ENCODE measurements at places on chromosomes 4 and X. TPM values are rescaled to one million over a fixed set of nuclear protein-coding genes. Genes with fewer than 3 reads are reported as not detected.

The KCNE5 gene
- 0.28 TPM for total RNA-seq

The STBD1 gene
- 2.2 TPM for total RNA-seq

DNA sequence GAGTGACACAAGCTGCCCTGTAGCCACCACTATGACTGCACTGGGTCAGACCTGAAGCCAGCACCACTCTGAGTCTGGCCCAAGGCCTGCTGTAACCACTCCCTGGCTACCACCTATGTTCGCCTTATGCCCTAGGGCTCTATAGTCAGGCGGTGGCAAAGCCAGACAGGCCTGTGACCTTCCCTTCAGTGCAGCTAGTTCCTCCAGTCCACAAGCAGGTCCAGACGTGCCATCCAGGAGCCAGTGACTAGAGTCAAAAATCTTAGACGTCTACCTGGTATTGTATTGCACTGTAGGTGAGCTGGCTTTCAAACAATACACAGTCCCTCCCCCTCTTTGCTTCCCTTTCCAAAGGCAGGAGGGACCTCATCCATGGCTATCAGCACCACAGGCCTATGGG lies 54.0 kb upstream of the RNF128 start:
- H3K4me1 ChIP-seq: no peaks in the 10 kb centered on the region
- no peak for DNase-seq
- H3K4me3 ChIP-seq: no peak overlapping the region
- H3K27ac ChIP-seq: no peak overlapping the region
- no peaks in the 10 kb centered on the region for H3K36me3 ChIP-seq
- peaks cover 4% of the 10 kb centered on the region for H3K27me3 ChIP-seq

DNA sequence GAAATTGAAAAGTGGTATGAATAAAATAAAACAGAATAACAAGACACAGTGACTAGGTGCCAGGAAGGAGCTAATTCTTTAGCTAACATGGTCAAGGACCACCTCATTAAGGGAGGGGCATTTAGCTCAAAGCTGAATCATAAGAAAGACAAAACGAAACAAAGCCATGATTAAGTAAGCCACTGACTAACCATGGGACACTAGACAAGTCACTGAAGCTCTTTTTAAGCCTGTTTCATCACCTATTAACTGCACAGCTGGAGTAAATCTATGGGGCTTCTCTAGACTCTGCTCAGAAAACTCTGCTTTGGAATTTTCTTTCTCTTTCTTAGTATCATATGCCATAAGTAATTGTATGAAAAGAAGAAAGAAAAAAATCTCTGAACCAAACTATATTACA lies 49.8 kb upstream of the C1QTNF7 start:
- H3K27ac ChIP-seq: no peak overlapping the region
- no peak overlapping the region for H3K4me3 ChIP-seq
- DNase-seq: peak; percentile 38
- peaks cover 7% of the 10 kb centered on the region for H3K4me1 ChIP-seq
- H3K36me3 ChIP-seq: no peaks in the 10 kb centered on the region

The ZCCHC12 gene
- under 0.01 TPM for total RNA-seq

- no peak for DNase-seq
- no peaks in the 10 kb centered on the region for H3K27me3 ChIP-seq
- H3K4me3 ChIP-seq: no peak overlapping the region
- no peak overlapping the region for H3K27ac ChIP-seq
- H3K4me1 ChIP-seq: no peaks in the 10 kb centered on the region
Observed at GRCh38 chr4:141860974-141861373, 224.6 kb downstream of the IL15 start.

The VCX gene
- not detected for total RNA-seq

The MAGEB10 gene
- total RNA-seq: not detected

The LANCL3 gene
- total RNA-seq: not detected

GRCh38 chr4:92988301-92988700 lies 684.5 kb downstream of the GRID2 start:
- H3K4me3 ChIP-seq: no peak overlapping the region
- no peaks in the 10 kb centered on the region for H3K4me1 ChIP-seq
- no peak overlapping the region for H3K27ac ChIP-seq
- no peak for DNase-seq

The CDS1 gene
- under 0.01 TPM for total RNA-seq

GRCh38 chrX:72121383-72121782 lies 10.3 kb downstream of the RTL5 start:
- H3K36me3 ChIP-seq: no peaks in the 10 kb centered on the region
- peaks cover 7% of the 10 kb centered on the region for H3K4me1 ChIP-seq
- H3K27me3 ChIP-seq: peaks cover 48% of the 10 kb centered on the region
- no peak overlapping the region for H3K4me3 ChIP-seq
- no peak overlapping the region for H3K27ac ChIP-seq
- DNase-seq: peak; percentile 75

DNA sequence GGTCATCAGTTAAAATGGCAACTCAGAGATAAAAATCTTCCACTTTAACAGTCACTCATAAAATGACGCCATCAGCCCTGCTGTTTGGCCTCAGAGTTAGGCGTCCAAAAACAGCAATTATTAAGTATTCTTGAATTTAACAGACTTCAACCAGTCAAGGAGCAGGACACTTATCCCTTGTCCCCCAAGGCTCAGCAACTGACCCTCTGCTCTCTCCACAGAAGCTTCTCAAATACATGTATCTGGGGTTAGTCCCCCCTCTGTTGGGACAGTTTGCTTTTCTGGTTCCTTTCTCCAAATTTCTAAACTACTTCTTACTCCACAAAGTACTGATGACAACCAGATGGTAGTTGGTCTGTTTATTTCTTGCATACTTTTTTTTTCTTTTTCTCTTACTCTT lies 54.4 kb downstream of the SOD3 start:
- H3K4me1 ChIP-seq: peaks cover 14% of the 10 kb centered on the region
- H3K27me3 ChIP-seq: no peaks in the 10 kb centered on the region
- DNase-seq: peak; percentile 26
- no peaks in the 10 kb centered on the region for H3K36me3 ChIP-seq
- no peak overlapping the region for H3K4me3 ChIP-seq

The CNOT6L gene
- 14.4 TPM for total RNA-seq

Data from IMR-90 (cell line).